Fibroblast of villous mesenchyme (primary cell): ENCODE measurements at places on chromosomes 2 and 18.

GRCh38 chr2:16773080-16773713, 107.6 kb upstream of the CYRIA start:
- DNase-seq, result peak; percentile 57

DNA sequence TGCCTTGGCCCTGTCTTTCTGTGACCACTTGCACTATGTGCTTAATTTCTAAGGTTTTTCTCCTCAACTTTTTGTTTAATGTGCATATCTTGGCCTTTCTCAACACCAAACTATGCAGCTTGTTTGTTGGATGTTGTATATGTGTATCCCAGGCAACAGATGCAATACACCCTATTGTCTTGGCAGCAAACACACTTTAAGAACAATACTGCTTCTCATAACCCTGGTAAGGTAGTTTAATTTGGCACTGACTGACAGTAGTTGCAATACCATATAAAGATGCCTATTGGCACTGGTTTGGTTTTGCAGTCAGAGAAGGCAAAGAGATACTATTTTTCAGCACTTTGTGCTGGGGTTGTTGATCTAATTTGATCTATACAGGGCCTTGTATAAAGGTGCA, 360.7 kb upstream of the CWC22 start:
- DNase-seq, result peak; percentile 3

- peak; percentile 1 for DNase-seq
Measured at GRCh38 chr18:42373584-42373983, 418.6 kb downstream of the PIK3C3 start.

DNA sequence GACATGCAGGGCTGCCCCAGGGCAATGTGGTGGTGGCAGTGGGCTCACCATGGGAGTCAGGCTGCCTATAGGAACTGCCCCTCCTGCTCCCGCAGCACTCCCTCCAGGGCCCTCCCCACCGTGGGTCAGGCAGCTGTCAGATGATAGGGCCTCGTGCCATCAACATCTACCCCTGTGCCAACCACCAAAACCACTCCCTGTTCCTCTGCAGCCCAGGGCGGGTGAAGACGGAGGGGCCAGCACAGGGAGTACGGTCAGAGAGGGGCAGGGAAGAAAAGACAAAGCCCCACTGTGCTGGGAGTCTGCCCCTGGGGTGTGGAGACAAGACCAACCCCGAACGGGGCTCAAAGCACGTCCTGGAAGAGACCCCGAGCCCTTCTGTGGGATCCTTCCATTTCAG, 97.4 kb downstream of the TNS1 start:
- no peak for DNase-seq

- DNase-seq, result no peak
Measured at GRCh38 chr2:129883121-129883520, 96.3 kb upstream of the RAB6C start.

GRCh38 chr2:26706093-26706492, 13.6 kb downstream of the KCNK3 start:
- no peak for DNase-seq

- DNase-seq, result no peak
Measured at GRCh38 chr2:68577183-68577582, 66.2 kb upstream of the PROKR1 start.

GRCh38 chr2:99256677-99257076, 1.2 kb upstream of the LYG2 start:
- no peak for DNase-seq

GRCh38 chr18:78905334-78905733, 74.3 kb upstream of the SALL3 start:
- no peak for DNase-seq

DNA sequence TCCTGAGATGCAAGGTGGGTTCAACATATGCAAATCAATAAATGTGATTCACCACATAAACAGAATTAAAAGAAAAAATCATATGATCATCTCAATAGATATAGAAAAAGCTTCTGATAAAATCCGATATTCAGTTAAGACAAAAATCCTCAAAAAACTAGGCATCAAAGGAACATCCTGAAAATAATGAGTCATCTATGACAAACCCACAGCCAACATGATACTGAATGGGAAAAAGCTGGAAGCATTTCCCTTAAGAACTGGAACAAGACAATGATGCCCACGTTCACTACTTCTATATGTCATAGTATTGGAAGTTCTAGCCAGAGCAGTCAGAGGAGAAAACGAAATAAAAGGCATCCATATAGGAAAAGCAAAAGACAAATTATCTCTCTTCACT, 80.4 kb downstream of the MYO3B start:
- no peak for DNase-seq

- peak; percentile 76 for DNase-seq
Measured at GRCh38 chr18:41938445-41938844, 16.6 kb upstream of the PIK3C3 start.

DNA sequence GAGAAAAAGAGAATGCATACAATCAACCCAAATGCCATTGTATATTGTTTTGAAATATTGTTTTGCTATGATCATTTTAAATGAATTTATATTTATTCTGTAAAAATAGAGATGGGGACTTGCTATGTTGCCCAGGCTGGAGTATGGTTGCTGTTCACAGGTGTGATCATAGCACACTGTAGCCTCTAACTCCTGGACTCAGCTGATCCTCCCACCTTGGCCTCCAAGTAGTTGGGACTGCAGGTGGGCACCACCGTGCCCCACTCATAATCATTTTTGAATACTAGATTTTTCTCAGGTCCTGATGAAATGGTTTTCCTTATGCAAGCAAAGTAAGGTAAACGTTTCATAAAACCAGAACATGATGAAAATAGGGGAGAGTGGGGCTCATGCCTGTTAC, 46.3 kb downstream of the TMEM17 start:
- DNase-seq, result no peak

DNA sequence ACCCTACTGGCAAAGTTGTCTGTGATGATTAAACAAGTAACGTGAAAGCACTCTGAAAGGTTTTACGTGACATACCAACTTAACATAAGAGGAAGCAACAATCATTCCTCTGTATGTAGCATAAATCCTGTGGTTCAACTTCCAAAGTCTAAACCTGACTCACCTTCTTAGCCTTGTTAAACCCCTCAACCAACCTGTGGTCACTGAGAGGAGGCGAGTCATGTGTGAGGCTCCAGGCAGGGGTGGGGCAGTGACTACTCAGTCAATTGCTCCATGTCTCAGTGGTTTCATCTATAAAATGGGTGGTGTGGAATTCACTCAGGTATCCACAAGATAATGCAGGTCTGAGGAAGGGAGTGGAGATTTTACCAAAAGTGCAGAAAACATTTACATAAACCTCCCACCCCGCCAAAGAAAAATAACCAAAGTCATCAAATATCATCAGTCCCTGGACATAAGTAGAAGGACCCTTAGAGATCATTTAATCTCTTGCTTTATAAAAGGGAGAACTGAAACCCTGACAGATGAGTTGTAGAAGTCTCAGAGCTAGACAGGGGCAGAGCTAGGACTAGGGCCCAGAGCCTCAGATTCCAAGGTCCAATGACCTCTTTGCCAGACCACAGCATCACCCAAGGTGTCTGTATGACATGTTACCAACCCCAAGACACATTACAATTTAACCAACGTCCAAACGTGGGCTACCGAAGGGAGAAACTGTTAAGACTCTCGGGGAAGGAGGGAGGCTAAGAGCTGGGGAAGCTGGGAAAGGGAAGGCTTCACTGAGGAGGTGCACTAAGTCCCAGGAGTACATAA, 3.7 kb upstream of the PCBP1 start:
- no peak for DNase-seq

- DNase-seq, result no peak
Measured at GRCh38 chr2:107111623-107112022, 225.7 kb upstream of the ST6GAL2 start.

GRCh38 chr2:20103530-20103929, 52.1 kb upstream of the LAPTM4A start:
- peak; percentile 39 for DNase-seq

DNA sequence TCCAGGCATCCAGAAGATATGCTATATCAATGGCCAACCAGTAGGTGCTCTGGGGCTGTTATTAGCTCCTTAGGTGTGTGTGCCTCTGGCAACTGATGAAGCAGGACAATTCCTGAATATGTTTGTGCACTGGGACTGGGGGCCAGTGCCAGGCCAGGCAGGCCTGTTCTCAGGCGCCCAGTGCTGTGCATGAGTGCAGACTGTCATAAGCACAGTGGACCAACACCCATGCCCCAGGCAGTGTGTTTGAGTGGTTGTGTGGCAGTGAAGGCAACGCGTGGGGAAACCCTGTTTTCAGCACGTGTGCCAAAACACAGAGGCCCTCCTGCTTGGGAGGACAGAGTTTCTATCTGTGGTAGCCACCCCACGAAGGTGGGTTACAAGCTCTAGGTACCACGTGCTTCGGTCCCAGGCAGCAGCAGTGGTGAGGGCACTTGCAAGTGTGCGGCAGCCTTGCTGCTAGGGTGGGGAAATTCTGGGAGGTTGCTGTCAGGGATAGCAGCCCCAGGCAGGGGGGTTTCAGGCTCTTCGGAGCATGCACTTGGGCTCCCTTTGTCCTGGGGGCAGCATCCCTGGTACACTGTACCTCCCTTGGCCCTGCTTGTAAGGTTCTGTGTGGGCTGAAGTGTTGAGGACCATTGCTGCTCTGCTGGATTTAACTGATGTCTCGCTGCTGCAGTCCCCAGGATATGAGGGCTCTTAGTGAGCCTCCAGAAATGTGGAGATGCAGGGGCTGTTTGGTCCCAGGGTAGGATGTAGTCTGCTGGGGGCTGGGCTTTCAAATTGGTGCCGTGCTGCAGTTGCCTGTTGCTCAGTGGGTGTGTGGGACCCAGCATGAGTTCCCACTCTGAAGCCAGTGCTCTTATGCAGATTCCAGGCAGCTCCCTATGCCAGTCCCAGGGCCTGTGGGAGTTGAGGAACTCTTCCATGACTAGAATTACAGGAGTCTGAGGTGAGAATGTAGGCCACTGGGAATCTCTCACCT, 280.9 kb downstream of the RPRM start:
- DNase-seq, result no peak

DNA sequence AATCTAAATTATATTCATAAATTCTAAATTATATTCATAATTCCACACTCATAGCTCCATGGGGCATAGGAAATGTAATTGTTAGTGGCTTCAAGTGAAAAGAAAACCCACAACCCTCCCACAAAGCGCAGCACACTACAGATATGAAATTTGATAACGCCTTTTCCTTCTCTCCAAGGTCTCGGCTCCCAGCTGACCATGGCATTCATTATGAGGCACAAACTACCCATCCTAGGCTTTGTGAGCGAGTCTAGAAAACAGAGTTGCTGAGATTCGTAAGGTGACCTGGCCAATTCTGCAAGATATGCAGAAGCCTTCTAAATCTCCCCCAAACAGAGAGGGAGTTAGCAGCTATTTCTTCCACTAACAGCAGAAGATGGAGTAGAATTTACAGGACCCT, 5.4 kb downstream of the NPPC start:
- DNase-seq, result no peak

DNA sequence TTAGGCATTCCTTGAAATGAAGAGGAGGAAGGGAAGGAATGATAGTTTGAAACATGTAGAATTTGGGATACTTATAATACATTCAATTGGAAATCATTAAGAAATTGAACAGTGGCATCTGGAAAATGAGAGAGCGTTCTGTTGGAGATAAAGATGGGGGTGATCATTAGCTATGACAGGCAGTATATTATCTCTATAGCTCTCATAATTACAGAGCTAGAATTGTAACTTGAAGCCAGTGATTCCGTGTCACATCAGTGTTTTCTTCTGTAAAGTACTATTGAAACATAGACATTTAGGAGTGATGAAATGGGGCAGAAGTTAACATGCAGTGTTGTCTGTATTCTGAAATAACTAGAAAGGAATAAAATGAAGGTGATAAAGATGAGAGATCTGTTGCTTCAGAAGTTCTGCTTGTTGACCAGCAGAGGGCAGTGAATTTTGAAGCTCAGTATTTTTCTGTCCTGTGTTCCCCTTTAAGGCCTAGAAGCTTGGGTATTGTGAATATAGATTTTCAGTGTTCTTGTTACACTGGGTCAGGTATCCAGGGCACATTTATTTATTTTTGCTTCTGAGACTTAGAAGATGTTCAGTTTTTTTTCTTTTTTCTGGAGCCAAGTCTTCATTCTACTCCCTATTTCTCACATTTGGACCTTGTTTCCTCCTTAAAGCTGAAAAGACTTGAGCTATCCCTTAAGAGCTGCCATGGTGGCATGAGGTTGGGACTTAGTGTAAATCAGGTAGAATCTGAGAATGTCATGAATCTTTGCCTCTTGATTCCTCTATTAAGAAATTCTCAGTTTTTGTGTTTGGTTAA, 157.4 kb downstream of the TAF4B start:
- DNase-seq, result peak; percentile 65

DNA sequence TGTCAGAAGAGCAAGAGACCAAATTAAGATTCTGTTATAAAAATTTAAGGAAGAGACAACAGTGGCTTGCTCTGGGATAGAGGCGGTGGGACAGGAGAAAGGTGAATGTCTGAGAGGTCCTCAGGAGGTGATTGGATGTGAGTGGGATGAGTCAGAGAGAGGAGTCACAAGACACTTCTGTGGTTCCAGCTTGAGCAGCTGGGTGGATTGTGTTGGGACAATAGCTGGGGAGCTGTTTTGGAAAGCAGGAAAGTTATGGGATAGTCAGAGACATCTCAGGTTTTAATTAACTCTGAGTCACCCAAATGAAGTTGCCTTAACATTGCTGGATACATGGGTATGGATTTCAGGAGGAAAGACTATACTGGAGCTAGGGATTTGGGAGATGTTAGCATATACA, 218.0 kb upstream of the TRIB2 start:
- peak; percentile 55 for DNase-seq

GRCh38 chr2:177622521-177622920, 229.9 kb downstream of the AGPS start:
- no peak for DNase-seq

DNA sequence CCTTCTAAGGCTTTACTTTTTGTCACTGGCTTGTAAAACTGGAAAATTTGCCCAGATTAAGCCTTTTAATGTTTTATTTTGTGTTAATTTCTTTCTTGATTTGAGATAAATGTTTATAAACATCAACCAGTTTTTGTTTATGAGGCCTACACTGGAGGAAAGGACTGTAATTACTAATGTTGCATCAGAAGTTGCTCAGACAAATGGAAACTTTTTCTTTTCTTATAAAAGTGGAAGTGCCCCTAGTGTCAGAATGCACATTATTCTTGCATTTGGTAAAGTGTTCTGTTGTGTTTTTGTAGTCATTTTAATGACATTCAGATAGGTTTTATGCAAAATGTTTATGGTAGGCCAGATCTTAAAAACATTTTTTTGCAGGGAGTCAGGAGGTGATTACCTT, 25.3 kb downstream of the LCLAT1 start:
- peak; percentile 44 for DNase-seq

DNA sequence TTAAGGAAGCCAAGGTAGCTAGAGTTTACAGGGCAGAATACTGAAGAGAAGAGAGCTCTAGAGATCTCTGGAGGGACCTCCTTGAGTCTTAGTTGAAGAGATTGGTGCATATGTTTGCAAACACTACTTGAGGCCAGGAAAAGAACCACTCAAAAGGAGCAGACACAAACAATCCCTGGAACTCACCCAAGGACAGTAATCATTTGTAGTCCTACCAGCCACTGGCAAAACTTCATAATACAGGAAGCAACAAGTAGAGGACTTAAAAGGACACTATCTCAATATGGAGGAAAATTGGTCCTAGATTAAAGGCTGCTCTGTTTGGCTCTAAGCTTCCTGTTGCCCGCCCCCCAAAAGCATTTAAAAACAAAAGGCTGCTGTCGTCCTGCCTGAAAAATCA, 46.9 kb upstream of the UBXN4 start:
- DNase-seq, result no peak
